A549 treated with Mapracorat at 1 μM for 4 hours (cell line): ENCODE measurements at places on chromosomes 5 and 9. TPM values are rescaled to one million over a fixed set of nuclear protein-coding genes. Genes with fewer than 3 reads are reported as not detected.

The GNA14 gene
- total RNA-seq = not detected in 5 replicates

The OBP2B gene
- not detected in 5 replicates for total RNA-seq

The RACK1 gene
- 3,085 to 3,907 TPM (median 3,262 TPM) in 5 replicates for total RNA-seq

The IL33 gene
- 0.23 to 0.63 TPM (median 0.33 TPM) in 5 replicates for total RNA-seq

The FOXD4L6 gene
- not detected in 5 replicates for total RNA-seq

The IFNA13 gene
- not detected in 5 replicates for total RNA-seq

The AGTPBP1 gene
- total RNA-seq = 7.1 to 9.4 TPM (median 8.8 TPM) in 5 replicates

The ADAMTS19 gene
- not detected in 5 replicates for total RNA-seq

The FANCC gene
- 10.6 to 11.8 TPM (median 10.9 TPM) in 5 replicates for total RNA-seq

The HAVCR2 gene
- 0.28 to 0.34 TPM (median 0.30 TPM) in 5 replicates for total RNA-seq

The SEMA6A gene
- 0.06 to 0.19 TPM (median 0.13 TPM) in 4 of 5 replicates, not detected in the other for total RNA-seq

The CARD9 gene
- total RNA-seq = 0.50 to 1.8 TPM (median 1.3 TPM) in 5 replicates

The NUTM2F gene
- total RNA-seq = 0.06 to 0.07 TPM in 2 of 5 replicates, not detected in the others

The DBH gene
- total RNA-seq = not detected in 5 replicates

The ANKRD31 gene
- total RNA-seq = 0.02 to 0.07 TPM (median 0.05 TPM) in 4 of 5 replicates, not detected in the other

The UIMC1 gene
- 40.5 to 45.7 TPM (median 43.2 TPM) in 5 replicates for total RNA-seq

The CTXN3 gene
- not detected in 5 replicates for total RNA-seq

The CDX1 gene
- total RNA-seq = not detected in 5 replicates

The PRDM9 gene
- not detected in 5 replicates for total RNA-seq

The DND1 gene
- 0.66 to 1.0 TPM (median 0.88 TPM) in 5 replicates for total RNA-seq

The PPP3R2 gene
- not detected in 5 replicates for total RNA-seq

The CDKN2B-AS1 gene
- total RNA-seq = not detected in 5 replicates

The FOXD4L5 gene
- total RNA-seq = 0.05 TPM in 1 of 5 replicates, not detected in the others

The FST gene
- total RNA-seq = 1.7 to 3.0 TPM (median 2.9 TPM) in 5 replicates

The APC gene
- 6.0 to 10.6 TPM (median 9.7 TPM) in 5 replicates for total RNA-seq

The PTPN3 gene
- total RNA-seq = 13.8 to 20.4 TPM (median 17.9 TPM) in 5 replicates

The TMC1 gene
- 0.03 to 0.10 TPM in 2 of 5 replicates, not detected in the others for total RNA-seq

The ZDHHC11 gene
- 12.6 to 20.1 TPM (median 16.3 TPM) in 5 replicates for total RNA-seq

The IFT74 gene
- 12.6 to 14.4 TPM (median 13.6 TPM) in 5 replicates for total RNA-seq

The FOXD4L4 gene
- 0.08 TPM in 1 of 5 replicates, not detected in the others for total RNA-seq

The DNAH5 gene
- total RNA-seq = 1.5 to 2.3 TPM (median 2.1 TPM) in 5 replicates

The F2RL2 gene
- total RNA-seq = 2.8 to 4.1 TPM (median 3.1 TPM) in 5 replicates

The MCTP1 gene
- 8.5 to 10.9 TPM (median 9.4 TPM) in 5 replicates for total RNA-seq

The NUTM2G gene
- not detected in 5 replicates for total RNA-seq

The HAUS6 gene
- 19.7 to 27.0 TPM (median 25.7 TPM) in 5 replicates for total RNA-seq

The CBY3 gene
- not detected in 5 replicates for total RNA-seq

The SPARC gene
- total RNA-seq = 15.1 to 25.0 TPM (median 18.8 TPM) in 5 replicates

The ZNF367 gene
- total RNA-seq = 4.6 to 6.1 TPM (median 5.5 TPM) in 5 replicates

The PCDHA9 gene
- total RNA-seq = 0.02 TPM in 1 of 5 replicates, not detected in the others

The GRIA1 gene
- total RNA-seq = not detected in 5 replicates

The EGFLAM gene
- 0.12 to 0.26 TPM (median 0.22 TPM) in 4 of 5 replicates, not detected in the other for total RNA-seq

The MSX2 gene
- total RNA-seq = 3.2 to 4.6 TPM (median 4.2 TPM) in 5 replicates

The COL23A1 gene
- total RNA-seq = not detected in 5 replicates

The ETF1 gene
- 118 to 136 TPM (median 121 TPM) in 5 replicates for total RNA-seq
